NCI-H2029 treated with DMSO at 0.1 percent for 48 hours (cell line): ENCODE measurements at places on chromosomes 6 and 20.
A peak's percentile ranks its signal among the peaks of the same experiment; 100 is the strongest.

- DNase-seq = peak; percentile 95
Observed at GRCh38 chr20:12171923-12172524, 254.3 kb downstream of the BTBD3 start.

- no peak for DNase-seq
Observed at GRCh38 chr6:33423777-33424176, 3.9 kb downstream of the SYNGAP1 start.

DNA sequence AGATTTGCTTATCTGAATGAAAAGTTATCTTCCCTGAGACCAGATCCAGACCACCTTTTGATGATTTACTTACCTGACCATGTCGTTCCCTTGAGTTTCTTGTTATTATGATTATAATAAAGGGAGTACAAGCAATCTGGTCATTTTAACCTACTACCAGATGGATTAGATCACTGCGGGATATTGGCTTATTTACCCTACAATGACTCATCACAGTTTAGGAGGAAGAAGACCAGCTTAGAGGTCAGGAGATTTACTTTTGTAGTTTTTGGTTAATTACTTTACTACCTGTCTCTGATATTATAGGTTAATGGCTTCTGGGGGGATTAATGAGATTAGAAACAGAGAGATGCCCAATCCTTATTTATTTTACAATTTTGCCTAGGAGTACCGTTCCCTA is 10.7 kb downstream of the PKIB start:
- DNase-seq = peak; percentile 68

DNA sequence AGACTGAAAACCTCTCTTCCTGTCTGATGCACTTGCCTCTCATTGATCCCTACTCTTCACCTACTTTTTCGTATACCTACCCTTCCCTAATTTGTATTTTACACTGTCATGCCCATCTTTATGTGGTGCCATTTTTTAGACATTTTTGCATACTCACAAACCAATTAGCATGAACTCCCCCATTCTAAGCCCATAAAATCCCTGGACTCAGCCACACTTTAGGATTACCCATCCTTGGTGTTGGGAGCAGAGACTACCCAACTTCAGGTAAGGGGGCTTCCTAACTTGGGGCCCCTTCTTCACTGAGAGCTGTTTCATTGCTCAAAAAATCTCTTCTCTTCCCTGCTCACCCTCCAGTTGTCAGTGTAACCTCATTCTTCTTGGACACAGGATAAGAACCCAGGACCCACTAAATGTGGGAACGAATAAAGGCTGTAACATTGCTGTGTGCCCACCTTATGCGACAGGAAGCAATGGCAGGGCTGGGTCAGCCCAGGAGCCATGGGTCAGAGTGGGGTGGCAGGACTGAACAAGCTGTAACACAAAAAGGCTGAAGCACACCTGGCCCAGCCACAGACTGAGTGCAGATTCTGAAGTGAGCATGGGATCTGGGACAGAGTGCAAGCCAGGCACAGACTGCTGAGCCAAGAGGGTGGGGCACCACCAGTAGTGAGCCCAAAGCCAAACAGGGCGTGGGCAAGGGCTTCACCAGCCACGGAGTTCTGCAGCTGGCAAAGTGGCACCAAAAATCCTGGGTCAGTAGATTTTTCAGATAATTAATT is 789.1 kb upstream of the HS3ST5 start:
- DNase-seq = no peak

DNA sequence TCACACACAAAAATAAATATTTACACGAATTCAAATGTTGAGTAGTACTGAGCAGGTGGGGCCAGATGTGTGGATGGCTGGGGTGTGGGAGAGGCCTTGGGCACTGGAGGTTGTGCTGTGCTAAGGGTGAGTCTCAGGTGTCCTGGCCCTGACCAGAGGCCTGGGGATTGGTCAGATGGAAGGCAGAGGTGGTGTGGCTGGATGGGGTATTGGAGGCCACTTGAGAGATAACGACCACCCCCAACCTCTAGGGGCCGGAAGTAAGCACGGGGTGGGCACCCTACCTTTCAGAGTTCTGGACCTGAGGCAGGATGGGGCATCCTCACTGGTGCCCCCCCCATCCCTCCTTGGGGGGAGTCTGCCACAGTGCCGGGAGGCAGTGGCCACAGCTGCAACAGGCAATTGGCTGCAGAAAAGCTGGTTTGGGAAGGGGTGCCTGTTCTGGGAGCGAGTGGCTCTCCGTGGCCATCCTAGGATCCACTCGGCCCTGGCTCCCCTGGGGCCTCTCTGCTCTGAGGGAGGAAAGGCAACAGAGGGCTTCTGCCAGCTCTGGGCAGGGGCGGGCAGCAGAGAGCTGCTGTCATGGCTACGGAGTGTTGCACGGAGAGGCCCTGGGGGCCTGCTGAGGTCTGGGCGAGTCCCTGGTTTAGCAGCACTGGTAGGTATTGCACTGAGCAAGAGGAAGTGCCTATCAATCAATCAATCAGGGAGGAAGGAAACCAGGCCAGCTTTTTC is 87.6 kb downstream of the ASXL1 start:
- no peak for DNase-seq

- DNase-seq = no peak
Observed at GRCh38 chr6:80022803-80023202, 18.4 kb downstream of the TTK start.

GRCh38 chr6:84897988-84898594 is 133.7 kb upstream of the TBX18 start:
- no peak for DNase-seq

DNA sequence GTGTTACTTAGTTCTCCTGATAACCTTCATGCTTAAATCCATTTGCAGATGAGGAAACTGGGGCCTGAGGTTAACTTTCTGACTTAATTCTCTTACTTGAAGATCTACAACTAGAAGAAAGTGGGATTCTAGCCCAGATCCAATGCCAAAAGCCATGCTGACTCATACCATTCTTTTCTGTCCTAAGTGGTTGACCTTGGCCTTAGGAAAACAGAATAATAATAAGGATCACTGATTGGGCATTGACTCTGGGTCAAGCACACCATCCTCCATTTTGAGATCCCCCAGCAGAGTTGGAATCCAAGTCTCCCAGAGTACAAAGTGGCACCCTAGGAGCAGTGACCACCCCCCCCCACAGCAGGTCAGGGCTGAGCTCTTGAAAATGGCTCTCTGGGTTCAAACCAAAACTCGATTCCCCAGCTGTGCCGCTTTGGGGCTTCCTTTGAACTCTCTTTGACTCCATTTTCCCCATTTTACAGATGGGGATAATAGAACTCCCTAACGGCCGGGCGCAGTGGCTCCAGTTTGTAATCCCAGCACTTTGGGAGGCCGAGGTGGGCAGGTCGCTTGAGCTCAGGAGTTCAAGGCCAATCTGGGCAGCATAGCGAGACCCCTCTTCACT is 12.8 kb upstream of the ZNF217 start:
- DNase-seq = no peak

GRCh38 chr20:58567437-58567836 is 52.2 kb upstream of the APCDD1L start:
- DNase-seq = no peak

DNA sequence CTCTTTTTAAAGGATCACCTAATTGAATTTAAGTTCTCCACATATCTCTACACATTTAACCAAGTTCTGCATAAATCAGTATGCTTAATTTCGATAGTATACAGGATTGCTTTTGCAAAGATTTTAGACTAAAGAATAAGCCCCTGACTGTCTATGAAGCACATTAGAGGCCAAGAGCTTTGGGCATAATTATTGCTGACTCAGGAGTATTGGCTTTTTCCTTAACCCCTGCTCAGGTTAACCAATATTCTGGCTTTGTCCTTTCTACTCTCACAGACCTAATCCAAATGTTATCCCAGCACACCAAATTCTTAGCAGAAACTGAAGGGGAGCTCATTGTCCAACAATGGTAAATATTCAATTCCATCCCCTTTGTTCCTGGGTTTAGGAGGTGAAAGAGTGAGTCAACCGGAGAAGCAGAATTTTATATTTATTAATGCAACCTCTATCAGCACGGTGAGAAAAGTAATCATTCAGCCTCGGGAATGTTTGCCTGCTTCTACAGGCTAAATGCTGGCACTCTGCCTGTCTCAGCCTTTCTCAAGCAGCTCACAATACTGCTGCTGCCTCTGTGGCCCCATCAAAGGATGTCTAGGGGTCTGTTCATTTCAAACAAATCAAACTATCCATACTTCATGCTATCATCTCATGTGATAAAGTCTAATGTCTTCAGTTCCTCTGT is 125.0 kb downstream of the SIM1 start:
- no peak for DNase-seq

DNA sequence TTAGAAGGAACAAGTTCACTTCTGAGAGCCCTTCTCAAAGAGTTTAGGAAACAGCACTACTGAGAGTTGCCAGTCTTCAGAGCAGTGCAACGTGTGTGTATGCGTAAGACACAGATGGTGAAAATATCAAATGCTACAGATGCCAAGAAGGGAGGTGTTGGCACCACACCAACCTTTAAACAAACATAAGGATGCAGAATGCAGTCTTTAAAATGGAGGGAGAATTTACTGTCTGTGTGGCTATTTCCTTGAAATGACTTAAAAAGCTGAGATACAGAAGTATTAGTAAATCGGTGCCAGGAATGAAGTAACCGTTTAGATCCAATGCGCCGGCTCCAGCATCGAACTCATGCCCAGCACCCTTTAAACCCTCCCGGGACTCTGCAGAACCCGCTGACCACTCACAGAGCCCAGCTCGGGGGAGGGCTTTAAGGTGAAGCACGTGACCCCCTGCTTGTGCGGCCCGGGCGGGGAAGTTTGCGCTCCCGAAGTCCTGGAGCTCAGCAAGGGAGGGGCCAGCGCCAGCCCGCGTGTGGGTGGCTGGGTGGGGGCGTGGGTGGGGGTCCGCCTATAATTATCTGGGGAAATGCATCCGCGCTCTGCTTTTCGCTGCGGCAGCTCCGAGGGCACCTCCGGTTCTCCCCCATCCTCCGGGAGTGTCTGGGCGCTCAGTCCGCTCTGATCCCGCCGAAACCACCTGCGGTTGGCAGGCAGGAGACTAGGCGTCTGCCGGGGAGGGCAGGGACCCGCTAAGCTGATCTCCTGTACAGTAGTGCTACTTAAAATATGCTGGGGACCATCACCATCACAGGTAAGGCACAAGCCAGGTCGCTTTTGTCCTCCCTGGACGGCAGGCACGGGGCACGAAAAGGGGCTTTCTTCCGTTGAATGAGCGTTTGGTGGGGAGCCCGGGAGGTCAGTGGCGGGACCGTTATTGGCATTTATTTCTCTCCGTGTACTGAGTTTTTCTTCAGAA is 66.0 kb downstream of the ZBTB2 start:
- no peak for DNase-seq

GRCh38 chr6:132204591-132204990 is 196.7 kb downstream of the MOXD1 start:
- no peak for DNase-seq

- no peak for DNase-seq
Observed at GRCh38 chr6:152166497-152166896, 359.0 kb downstream of the ESR1 start.

DNA sequence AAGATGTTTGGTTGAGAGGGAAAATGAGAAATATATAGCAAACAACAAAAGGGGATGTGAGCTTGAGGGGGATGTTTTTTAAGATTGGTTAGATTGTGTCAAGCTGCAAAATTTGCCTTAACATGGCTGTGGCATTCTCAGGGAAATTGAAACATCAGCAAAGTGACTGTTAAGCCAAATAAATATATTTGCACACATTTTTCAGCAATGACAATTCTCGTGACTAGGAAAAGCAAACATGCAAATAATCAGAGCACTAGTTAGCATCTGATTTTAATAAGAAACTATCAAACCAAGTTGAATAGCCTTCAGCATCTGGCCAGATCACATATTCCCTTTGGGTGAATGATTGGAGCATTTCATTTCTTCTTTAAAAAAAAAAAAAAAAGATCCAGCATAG is 262.8 kb downstream of the TBC1D7 start:
- DNase-seq = no peak

GRCh38 chr6:147194652-147195411 is 9.4 kb upstream of the STXBP5 start:
- no peak for DNase-seq

GRCh38 chr6:129342243-129342642 is 367.7 kb downstream of the ARHGAP18 start:
- no peak for DNase-seq

GRCh38 chr6:88614316-88614877 is 349.0 kb downstream of the RNGTT start:
- DNase-seq = no peak

DNA sequence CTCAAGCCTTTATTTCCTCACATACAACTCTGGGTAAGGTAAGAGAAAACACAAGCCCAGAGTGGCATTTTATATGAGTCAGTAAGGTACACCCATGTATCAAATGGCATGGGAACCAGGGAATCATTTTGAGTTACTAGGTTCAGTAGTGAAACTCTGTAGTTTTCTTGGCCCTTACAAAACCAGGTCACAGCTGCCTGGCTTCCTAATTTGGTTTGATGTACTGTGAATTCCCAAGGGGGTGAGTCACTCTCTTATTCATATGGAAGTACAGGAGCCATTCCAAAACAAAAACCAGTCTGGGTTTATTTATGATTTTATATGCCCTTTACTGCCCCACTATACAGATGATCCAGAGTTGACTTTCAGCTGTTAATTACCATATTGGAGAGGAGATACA is 70.7 kb downstream of the PDE7B start:
- DNase-seq = no peak

DNA sequence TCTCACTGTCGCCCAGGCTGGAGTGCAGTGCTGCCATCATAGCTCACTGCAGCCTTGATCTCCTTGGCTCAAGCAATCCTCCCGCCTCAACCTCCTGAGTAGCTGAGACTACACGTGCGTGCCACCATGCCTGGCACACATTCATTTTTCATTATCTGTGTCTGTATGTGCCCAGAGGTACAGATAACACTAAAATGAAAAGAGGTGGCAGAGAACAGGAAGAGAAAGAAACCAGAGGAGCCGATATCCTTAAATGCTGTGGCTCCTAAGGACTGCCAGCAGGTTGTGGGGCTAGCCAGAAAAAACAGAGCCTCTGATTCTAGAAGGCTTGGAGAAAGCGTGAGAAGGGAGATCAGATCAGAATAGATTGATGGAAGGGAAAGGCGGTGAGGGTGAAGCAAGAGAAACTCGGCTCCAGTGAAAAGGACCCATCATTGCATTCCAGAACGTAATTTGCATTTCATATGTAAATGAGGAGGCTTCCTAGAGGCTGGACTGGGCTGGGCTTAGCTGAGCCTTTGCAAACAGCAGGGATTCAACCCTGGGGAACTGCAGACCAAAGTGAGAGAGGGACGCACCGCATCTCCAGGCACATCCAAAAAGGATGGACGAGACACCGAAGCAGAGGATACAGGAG is 64.2 kb downstream of the GCNT2 start:
- DNase-seq = no peak

GRCh38 chr20:7207186-7207798 is 439.8 kb downstream of the BMP2 start:
- DNase-seq = no peak

GRCh38 chr20:41671143-41671542 is 53.0 kb upstream of the CHD6 start:
- no peak for DNase-seq
